ENCODE measurements at places on chromosomes 16 and 17. TPM values are rescaled to one million over a fixed set of nuclear protein-coding genes. Genes with fewer than 3 reads are reported as not detected.

DNA sequence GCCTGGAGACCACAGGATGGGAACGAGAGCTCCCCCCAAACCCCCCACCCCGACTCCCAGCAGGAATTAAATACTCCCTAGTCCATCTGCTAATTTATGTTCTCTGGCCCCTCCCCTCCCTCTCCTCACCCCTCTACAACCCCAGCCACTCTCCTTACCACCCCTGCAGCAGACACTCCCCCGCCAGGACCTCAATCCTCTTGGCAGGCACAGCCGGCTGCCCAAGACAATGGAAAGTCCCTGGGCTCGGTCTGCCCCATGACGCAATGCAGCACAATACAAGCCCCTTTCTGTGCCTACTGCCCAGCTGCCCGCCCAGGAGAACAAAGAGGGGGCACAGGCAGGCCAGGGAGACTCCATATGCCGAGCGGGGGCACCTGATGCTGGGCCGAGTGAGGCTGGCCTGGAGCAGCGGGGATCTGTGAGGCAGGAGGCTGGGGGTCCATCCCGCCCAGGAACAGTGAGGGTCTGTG, 30.3 kb upstream of the CDC42EP4 start:
- DNase-seq: no peak

DNA sequence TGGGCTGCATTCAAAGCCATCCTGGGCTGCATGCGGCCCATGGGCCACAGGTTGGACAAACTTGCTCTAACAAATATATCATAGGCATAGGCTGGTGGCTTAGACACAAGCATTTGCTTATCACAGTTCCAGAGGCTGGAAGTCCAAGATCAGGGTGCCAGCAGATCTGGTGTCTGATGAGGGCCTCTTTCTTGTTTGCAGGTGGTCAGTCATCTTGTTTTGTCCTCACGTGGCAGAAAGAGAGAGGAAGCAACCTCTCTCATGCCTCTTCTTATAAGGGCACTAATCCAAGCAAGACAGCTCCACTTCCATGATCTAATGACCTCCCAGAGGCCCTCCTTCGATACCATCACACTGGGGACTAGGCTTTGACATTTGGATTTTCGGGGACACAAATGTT, 238.7 kb upstream of the TNRC6C start:
- no peak for DNase-seq

DNA sequence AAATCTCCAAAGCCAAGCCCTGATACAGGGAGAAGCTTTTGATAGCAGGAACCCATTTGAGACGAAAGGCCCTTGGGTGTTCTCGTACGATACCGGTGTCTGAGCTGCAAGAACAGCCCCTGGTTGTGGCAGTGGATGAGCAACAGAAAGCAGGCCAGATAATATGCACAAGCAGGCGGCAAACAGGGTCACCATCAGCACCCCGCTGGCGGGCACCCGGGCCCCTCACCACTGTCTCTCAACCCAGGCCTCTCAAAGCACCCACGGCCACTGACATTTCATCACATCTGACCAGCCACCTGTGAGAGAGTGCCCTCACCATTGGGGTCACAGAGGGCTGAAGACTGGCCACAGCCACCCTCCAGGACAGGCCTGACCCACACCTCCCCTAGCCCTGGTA, 230.4 kb downstream of the C16orf78 start:
- DNase-seq: no peak

- no peak for DNase-seq
Observed at GRCh38 chr16:27384425-27384824, 17.5 kb upstream of the IL21R start.

- no peak for DNase-seq
Observed at GRCh38 chr16:9824200-9825068, 357.8 kb downstream of the GRIN2A start.

- DNase-seq: no peak
Observed at GRCh38 chr17:71666047-71666446, 454.8 kb upstream of the SOX9 start.

DNA sequence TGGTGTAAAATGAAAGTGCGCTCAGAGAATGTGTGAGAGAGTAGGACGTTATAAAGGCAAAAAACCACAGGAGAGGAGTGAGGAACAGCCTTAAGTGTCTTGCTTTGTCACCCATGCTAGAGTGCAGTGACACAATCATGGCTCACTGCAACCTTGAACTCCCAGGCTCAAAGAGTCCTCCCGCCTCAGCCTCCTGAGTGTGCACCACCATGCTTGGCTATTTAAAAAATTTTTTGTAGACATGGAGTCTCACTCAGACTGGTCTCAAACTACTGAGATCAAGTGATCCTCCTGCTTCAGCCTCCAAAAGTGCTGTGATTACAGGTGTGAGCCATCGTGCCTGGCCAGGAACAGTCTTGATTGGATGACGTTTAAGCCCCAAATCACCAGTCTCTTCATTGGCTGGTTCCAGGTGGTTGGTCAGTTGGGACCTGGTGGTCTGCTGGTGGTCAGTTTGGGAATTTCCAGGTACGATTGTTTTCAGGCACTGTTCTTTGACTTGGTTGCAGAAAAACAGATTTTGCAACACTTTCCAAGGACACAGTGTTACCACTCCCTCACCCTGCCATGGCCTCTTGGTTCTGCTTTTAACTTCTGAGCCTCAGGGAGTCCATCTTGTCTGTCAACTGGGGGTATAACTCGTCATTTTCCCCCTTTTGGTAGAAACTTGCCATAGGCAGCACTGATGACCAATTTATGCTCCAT, 21.2 kb downstream of the DHODH start:
- DNase-seq: no peak

DNA sequence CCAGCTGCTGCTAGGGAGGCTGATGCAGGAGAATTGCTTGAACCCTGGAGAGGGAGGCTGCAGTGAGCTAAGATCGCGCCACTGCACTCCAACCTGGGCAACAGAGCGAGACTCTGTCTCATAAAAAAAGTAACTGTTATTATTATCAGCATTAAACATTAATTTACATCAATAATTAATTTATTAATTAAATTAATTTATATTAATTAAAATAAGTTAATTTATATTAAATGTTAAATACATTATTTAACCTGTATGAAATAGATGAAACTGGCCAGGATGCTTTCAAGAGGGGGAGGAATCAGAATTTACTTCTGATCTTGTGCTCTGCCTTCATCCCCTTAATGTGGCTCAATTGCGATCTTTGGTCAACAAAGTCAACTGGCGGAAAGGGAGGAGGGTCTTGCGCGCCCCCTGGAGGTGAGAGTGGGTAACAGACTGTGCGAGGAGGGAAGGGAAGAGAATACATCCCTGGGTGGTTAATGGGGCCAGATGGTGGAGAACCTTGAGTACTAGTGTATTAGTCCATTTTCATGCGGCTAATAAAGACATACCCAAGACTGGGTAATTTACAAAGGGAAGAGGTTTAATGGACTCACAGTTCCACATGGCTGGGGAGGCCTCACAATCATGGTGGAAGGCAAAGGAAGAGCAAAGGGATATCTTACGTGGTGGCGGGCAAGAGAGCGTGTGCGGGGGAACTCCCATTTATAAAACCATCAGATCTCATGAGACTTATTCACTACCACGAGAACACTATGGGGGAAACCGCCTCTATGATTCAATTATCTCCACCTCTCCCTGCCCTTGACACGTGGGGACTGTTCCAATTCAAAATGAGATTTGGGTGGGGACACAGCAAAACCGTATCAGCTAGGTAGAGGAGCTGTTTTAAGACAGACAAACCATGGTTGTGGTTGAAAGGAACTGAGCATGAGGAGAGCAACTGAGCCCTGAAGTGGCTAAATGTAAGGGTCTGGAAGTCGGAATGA, 15.7 kb upstream of the CPPED1 start:
- DNase-seq: peak; percentile 64

DNA sequence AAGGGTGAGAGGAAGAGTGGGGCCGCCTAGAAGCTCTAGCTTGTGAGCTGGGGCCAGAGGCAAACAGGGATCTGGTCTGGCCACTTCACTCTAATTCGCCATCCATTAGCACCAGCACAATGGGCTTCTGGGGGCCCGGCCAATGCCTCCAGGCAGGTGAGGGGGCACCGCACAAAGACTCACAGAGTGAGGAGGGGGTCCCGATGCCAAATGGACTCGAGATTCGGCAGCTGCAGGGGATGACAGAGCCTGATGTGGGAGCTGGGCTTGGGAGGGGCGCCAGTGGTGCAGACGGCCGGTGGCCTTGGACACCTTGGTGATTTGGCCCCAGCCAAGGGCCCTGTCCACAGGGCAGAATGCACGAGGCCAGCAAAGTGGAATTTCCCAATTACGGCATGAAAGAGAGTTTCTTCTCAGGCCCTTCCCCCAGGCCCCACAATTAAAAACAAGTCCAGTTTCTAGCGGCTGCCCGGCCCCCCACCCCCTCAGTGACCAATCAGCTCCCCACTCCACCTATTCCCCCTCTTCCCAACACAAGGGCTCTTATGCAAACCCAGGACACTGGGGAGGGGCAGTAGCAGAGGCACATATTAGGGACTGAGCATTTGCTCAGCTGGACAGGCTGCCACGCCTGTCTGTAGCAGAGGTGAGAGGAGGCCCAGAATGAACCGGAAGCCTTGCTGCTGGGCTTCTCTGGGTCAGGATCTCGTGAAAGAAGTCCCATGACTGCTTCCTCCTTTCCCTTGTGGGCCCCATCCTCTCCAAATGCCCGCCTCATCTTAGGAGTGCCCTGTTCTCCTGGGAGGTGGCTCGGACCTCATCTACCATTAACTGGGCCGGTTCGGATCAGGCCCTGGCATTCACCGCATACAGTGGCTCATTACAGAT, 39.4 kb upstream of the MTSS2 start:
- DNase-seq: no peak

The RASD1 gene
- total RNA-seq: 1.0 TPM

The ABCA3 gene
- total RNA-seq: 3.1 TPM

All from activated B cell treated with CpG ODN at 0.5 μM for 24 hours (primary cell).